ENCODE measurements at places on chromosomes 11 and 22. TPM values are rescaled to one million over a fixed set of nuclear protein-coding genes. Genes with fewer than 3 reads are reported as not detected.
A peak's percentile ranks its signal among the peaks of the same experiment; 100 is the strongest.

CBX7 gene
- 14.5 TPM for total RNA-seq

KRTAP5-3 gene
- total RNA-seq: not detected

HBD gene
- total RNA-seq: not detected

GRCh38 chr22:43109921-43110443 lies 568 bp upstream of the BIK start:
- no peaks in the 10 kb centered on the region for H3K36me3 ChIP-seq
- peaks cover 4% of the 10 kb centered on the region for H3K4me1 ChIP-seq
- peak; percentile 73 for DNase-seq
- H3K4me3 ChIP-seq: peak overlapping the region; percentile 46

DNA sequence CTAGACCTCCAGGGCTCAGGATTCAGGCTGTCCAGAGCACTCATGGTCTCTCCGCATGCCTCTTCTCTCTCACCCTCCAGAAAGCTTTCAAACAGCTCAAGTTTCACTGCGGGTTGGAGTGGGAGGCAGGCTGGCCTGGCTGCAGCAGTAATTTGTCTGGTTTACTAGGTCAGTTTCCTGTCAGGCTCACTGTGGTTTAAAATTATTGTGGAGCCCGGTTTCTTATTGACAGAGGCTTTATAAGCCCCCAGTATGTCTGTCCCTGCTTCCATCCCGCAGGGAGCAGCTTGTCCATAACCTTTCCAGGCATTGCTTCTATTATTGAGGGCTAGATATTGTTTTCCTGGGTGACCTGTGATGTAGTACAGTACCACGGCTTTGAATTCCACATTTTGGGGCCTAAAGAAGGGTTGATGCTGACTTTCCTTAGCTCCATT lies 235.3 kb upstream of the SORL1-AS1 start:
- no peaks in the 10 kb centered on the region for H3K27me3 ChIP-seq
- H3K36me3 ChIP-seq: no peaks in the 10 kb centered on the region
- peak overlapping the region; percentile 33 for H3K4me3 ChIP-seq
- H3K27ac ChIP-seq: peak overlapping the region; percentile 59
- H3K4me1 ChIP-seq: peaks cover 19% of the 10 kb centered on the region
- DNase-seq: no peak

GRCh38 chr11:130414107-130415080 lies 14.0 kb downstream of the ADAMTS8 start:
- no peaks in the 10 kb centered on the region for H3K36me3 ChIP-seq
- DNase-seq: no peak
- H3K4me3 ChIP-seq: no peak overlapping the region
- peaks cover 21% of the 10 kb centered on the region for H3K4me1 ChIP-seq
- peaks cover 18% of the 10 kb centered on the region for H3K27me3 ChIP-seq

GRCh38 chr11:48091426-48092102 lies 111.2 kb downstream of the PTPRJ start:
- no peak overlapping the region for H3K4me3 ChIP-seq
- H3K4me1 ChIP-seq: peaks cover 18% of the 10 kb centered on the region
- DNase-seq: no peak
- peaks cover 2% of the 10 kb centered on the region for H3K36me3 ChIP-seq
- H3K27me3 ChIP-seq: no peaks in the 10 kb centered on the region
- no peak overlapping the region for H3K27ac ChIP-seq

- DNase-seq: no peak
- H3K4me3 ChIP-seq: no peak overlapping the region
- peaks cover 5% of the 10 kb centered on the region for H3K36me3 ChIP-seq
- H3K27ac ChIP-seq: no peak overlapping the region
- no peaks in the 10 kb centered on the region for H3K4me1 ChIP-seq
These were observed 41.3 kb upstream of the MN1 start for GRCh38 chr22:27842669-27843431.

GRCh38 chr11:30393012-30393411 lies 70.1 kb downstream of the ARL14EP start:
- H3K4me1 ChIP-seq: no peaks in the 10 kb centered on the region
- no peaks in the 10 kb centered on the region for H3K36me3 ChIP-seq
- H3K4me3 ChIP-seq: no peak overlapping the region
- H3K27ac ChIP-seq: no peak overlapping the region

DNA sequence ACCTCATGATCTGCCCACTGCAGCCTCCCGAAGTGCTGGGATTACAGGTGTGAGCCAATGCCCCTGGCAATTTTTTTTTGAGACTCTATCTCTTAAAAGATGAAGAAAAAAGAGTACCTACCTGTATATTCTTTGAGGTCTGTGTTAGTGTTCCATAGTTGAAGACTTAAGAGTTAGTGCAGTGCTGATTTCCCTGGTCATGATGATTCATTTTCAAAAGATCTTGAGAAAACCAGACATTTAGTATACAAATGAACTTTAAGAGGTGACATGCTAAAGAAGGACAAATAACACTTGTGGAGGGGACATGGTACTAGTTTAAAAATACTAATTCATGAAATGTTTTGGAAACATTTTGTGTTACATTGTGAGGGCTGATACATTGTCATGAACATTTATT lies 17.7 kb downstream of the CBL start:
- H3K4me1 ChIP-seq: peaks cover 14% of the 10 kb centered on the region
- no peak overlapping the region for H3K4me3 ChIP-seq
- no peak for DNase-seq
- H3K36me3 ChIP-seq: no peaks in the 10 kb centered on the region
- H3K27me3 ChIP-seq: no peaks in the 10 kb centered on the region

DNA sequence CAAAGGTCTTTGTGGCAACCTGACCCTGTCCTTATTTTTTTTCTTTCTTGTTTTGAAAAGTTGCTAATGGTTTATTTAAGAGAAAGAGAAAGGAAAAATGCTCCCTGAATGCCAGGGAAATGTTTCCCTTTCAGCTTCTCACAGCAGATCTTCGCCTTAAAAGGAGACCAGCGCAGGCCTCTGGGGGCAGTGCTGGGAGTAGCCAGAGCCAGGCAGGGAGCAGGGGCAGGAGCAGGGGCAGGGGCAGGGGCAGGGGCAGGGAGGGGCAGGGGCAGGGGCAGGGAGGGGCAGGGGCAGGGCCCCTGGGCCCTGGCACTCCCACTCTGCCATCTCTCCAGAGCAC lies 5.1 kb downstream of the MOB2 start:
- H3K27me3 ChIP-seq: no peaks in the 10 kb centered on the region
- no peaks in the 10 kb centered on the region for H3K4me1 ChIP-seq
- H3K36me3 ChIP-seq: peaks cover 5% of the 10 kb centered on the region
- H3K4me3 ChIP-seq: no peak overlapping the region
- no peak overlapping the region for H3K27ac ChIP-seq
- peak; percentile 91 for DNase-seq

- peak overlapping the region; percentile 14 for H3K4me3 ChIP-seq
- peak overlapping the region; percentile 91 for H3K27ac ChIP-seq
- H3K4me1 ChIP-seq: peaks cover 43% of the 10 kb centered on the region
- peak; percentile 97 for DNase-seq
- H3K36me3 ChIP-seq: no peaks in the 10 kb centered on the region
- no peaks in the 10 kb centered on the region for H3K27me3 ChIP-seq
These were observed 31.5 kb upstream of the CYB5R3 start for GRCh38 chr22:42680648-42681047.

DNA sequence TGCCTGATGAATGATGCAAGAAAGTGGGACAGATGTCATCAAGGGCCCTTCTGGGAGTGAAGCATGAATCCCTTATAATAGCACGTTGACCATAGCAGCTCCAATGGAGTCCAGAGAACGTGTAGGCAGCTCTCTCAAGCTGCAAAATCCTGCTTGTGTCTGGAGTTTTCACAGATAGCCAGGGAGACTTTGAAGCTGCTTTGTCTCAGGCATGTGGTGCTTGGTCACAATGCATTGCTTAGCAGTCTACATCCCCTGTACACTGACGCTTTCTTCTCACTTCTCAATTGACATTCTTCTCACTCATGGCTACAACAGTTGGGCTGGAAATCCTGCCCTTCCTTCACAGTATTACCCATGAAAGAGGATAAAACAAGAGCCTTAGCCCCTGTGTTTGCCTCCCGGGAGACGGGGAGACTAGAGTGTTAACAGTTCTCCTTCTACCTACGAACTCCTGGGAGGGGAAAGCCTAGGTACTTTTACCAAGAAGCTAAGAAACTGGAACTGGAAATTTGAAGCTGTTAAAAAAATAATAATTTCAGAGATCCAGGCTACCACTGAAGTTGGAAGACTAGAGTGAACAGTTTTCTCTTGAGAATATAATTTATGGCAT lies 20.7 kb upstream of the MMP7 start:
- H3K27me3 ChIP-seq: no peaks in the 10 kb centered on the region
- no peaks in the 10 kb centered on the region for H3K36me3 ChIP-seq
- DNase-seq: no peak
- no peak overlapping the region for H3K4me3 ChIP-seq
- H3K4me1 ChIP-seq: peaks cover 4% of the 10 kb centered on the region

GRCh38 chr11:100918551-100919500 lies 210.8 kb downstream of the PGR start:
- no peaks in the 10 kb centered on the region for H3K36me3 ChIP-seq
- no peak overlapping the region for H3K27ac ChIP-seq
- peaks cover 15% of the 10 kb centered on the region for H3K4me1 ChIP-seq
- no peak overlapping the region for H3K4me3 ChIP-seq

Data from osteoblast (primary cell).